ENCODE measurements at places on chromosomes 5 and 9.

GRCh38 chr9:14923701-14924100, 13.5 kb upstream of the FREM1 start:
- DNase-seq: no peak

DNA sequence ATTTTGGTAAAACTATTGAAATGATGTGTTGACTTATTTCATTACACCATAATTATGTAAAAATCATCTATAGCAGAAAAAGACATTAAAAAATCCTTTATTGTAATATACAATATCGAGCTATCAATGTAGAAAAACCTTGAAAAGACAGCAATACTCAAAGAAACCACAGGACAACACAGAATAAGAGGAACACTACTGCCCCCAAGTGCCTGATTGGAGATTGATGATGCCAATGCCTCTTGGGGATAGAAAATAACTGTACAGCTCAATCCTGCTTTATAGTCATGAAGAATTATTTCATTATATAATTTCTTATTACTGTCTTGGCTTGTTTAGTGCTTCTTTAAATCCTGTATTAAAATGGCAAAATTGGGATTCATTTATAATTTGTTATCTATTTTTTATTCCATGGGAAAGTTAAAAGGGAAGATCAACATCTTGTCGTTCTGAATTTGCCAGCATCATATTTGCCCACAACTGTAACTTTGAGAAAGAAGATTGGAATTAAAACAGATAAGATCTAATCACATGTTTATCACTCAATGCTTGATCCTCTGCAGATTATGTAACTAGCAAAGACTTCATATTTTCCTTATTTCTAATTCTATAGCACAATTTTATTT, 337.5 kb downstream of the CDH9 start:
- no peak for DNase-seq

DNA sequence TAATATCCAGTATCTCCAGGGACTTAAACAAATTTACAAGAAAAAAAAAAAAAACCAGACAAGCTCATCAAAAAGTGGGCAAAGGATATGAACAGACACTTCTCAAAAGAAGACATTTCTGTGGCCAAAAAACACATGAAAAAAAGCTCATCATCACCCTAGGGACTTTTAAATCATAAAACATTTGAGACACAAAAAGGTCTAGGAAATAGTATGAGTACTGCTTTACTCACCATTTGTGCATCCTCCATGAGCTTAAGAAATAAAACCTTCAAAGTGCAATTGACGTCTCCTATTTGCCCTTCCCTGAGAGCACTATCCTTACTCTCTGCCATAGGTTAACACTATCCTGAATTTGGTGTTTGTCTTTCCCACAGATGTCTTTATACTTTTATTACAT, 193.7 kb upstream of the NREP start:
- no peak for DNase-seq

DNA sequence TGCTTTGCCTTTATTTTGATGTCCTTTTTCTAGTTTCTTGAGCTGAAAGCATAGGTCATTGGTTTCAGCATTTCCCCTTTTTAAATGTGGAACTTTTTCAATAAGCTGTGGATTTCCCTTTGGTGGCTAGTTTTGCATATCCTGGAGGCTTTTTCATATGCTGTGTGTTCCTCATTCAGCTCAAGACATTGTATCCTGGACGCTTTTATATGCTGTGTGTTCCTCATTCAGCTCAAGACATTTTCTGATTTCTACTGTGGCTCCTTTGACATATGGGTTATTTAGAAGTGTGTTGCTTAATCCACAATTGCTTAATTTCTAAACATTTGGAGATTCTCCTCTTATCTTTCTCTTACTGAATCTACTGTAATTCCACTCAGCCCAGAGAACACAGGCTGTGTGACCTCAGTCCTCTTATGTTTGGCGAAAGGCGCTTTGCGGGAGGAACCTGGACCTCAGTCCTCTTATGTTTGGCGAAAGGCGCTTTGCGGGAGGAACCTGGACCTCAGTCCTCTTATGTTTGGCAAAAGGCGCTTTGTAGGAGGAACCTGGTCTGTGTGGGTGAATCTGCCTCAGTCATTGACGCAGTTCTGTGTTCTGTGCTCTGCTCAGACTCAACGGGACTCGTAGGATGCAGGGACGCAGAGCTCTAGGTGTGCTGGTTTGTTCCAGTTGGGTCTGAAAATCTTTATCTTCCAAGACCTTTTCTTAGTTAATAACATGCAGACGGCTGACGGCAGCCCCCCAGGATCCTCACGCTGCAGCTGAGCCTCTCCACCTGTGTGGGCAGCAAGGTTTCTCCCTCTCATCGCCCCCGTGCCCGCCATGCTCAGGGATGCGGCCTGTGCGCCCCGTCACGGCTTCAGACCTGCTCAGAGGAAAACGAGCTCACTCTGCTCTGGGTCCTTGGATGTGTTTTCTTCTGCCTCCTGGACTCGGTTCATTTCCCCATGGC, 6.0 kb upstream of the SLC9A3 start:
- DNase-seq: no peak

GRCh38 chr5:152170350-152170749, 234.7 kb downstream of the NMUR2 start:
- DNase-seq: peak; percentile 37

GRCh38 chr9:127181315-127181580, 58.8 kb upstream of the ANGPTL2 start:
- DNase-seq: peak; percentile 6
